Endothelial cell (in vitro differentiated cells): ENCODE measurements at places on chromosomes 11 and 22. TPM values are rescaled to one million over a fixed set of nuclear protein-coding genes. Genes with fewer than 3 reads are reported as not detected.
A peak's percentile ranks its signal among the peaks of the same experiment; 100 is the strongest.

DNA sequence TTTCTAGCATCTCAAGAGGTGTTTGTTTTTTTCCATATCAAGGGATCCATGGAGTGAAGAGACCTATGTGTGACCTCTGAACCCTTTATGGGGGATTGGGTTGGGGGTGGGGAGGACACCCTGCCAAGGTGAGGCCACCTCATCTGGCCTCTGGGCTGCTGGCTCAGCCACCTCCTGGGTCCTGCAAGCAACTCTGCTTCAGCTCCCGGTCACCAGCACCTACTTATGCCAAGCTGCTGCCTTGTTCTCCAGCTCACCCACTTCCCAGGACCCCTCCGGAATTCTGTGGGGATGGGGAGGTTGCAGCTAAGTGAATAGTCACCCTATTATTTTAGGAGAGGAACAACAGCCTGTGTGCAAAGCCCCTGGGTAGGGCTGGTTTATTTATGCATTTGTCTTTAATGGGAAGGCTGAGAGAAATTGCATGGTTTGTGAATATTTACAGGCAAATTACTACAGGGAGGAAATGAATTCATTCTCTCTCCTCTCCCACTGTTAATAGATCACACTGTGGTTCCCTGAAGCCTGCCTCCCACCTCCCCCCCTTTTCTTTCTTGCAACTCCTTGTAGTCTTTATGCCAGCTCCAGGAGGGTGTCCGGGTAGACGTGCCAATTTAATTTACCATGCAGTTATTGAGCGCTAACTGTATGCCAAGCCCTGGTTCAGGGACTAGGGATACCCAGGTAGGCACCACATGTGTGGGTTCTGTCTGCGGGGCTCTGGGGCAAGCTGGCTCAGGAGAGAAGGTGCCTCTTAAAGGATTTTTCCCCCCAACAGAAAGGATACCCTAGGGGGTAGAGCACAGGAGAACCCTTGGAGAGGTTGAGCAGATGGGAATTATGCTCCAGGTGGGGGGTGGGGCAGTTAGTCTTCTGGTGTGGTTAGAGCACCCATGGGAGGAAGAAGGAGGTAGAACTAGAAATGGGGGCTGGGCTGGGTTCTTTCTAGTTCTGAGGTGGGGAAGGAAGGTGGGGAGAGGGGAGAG lies 50.7 kb downstream of the TSPAN18 start:
- no peak for DNase-seq
- peaks cover 86% of the 10 kb centered on the region for H3K4me1 ChIP-seq
- peaks cover 46% of the 10 kb centered on the region for H3K36me3 ChIP-seq
- H3K4me3 ChIP-seq, result peak overlapping the region; percentile 42

GRCh38 chr11:33658195-33658900 lies 42.3 kb downstream of the C11orf91 start:
- H3K4me3 ChIP-seq, result no peak overlapping the region
- no peak overlapping the region for H3K27ac ChIP-seq
- H3K27me3 ChIP-seq, result peaks cover 1% of the 10 kb centered on the region
- H3K4me1 ChIP-seq, result no peaks in the 10 kb centered on the region
- no peaks in the 10 kb centered on the region for H3K36me3 ChIP-seq
- DNase-seq, result no peak

GRCh38 chr11:83174008-83174407 lies 17.1 kb downstream of the PCF11 start:
- H3K36me3 ChIP-seq, result peaks cover 25% of the 10 kb centered on the region
- no peak overlapping the region for H3K27ac ChIP-seq
- H3K27me3 ChIP-seq, result no peaks in the 10 kb centered on the region
- peaks cover 13% of the 10 kb centered on the region for H3K4me1 ChIP-seq
- no peak for DNase-seq
- H3K4me3 ChIP-seq, result no peak overlapping the region

GRCh38 chr22:33715237-33715985 lies 204.9 kb downstream of the LARGE1 start:
- no peak overlapping the region for H3K27ac ChIP-seq
- peaks cover 11% of the 10 kb centered on the region for H3K36me3 ChIP-seq
- no peak for DNase-seq
- no peaks in the 10 kb centered on the region for H3K4me1 ChIP-seq
- H3K4me3 ChIP-seq, result no peak overlapping the region

The FAM180B gene
- 0.31 TPM for total RNA-seq
